Right cardiac atrium (tissue), 5 donors: ENCODE measurements at places on chromosomes 3 and 15. TPM values are rescaled to one million over a fixed set of nuclear protein-coding genes. Genes with fewer than 3 reads are reported as not detected.
A peak's percentile ranks its signal among the peaks of the same experiment; 100 is the strongest.

The CYP8B1 gene
- total RNA-seq = not detected

- no peak for DNase-seq
Measured at GRCh38 chr3:70849911-70850699, 537.7 kb upstream of the MDFIC2 start.

GRCh38 chr3:426072-426471 is 229.5 kb downstream of the CHL1 start:
- DNase-seq = no peak

DNA sequence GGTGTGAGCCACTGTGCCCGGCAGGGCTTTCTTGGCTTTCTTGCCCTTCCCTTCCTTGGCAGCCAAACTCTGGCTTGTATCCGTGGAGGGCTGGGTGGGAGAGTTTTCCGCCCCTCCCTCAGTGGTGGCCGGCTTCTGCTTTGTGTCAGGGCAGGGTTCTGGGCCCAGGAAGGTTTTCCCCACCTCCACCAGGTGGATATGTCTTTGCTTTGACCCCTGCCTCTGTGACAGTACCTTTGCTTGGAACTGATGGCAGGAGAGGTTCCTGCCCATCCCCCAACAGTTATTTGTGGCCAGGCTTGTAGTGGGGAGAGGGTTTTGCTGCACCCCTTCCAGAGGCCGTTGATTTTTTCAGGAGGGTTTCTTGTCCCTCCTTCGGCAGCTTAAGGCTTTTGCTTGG is 24.3 kb downstream of the CSPG5 start:
- no peak for DNase-seq

DNA sequence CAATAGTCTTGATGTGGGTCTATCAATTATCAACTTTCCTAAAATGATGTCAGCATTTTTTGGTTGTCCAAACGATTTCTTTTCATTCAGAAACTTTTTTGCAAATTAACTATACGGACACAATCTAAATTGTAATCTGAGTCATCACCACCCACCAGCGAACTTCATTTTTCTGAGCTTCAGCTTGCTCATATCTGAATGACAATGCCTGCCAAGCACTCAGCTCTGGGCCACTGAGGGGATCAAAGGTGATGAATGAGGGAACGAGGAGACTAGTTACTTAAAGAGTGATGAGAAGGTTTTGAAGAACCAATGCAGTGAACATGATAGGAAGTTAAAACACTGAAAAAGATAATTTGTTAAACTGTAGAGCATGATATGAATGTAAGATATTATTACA is 14.9 kb upstream of the TBC1D23 start:
- no peak for DNase-seq

- DNase-seq = no peak
Measured at GRCh38 chr15:66030650-66031049, 161.4 kb downstream of the RAB11A start.

The GOLGA6D gene
- total RNA-seq = not detected

- no peak for DNase-seq
Measured at GRCh38 chr15:40853241-40853890, 9.5 kb downstream of the SPINT1 start.

DNA sequence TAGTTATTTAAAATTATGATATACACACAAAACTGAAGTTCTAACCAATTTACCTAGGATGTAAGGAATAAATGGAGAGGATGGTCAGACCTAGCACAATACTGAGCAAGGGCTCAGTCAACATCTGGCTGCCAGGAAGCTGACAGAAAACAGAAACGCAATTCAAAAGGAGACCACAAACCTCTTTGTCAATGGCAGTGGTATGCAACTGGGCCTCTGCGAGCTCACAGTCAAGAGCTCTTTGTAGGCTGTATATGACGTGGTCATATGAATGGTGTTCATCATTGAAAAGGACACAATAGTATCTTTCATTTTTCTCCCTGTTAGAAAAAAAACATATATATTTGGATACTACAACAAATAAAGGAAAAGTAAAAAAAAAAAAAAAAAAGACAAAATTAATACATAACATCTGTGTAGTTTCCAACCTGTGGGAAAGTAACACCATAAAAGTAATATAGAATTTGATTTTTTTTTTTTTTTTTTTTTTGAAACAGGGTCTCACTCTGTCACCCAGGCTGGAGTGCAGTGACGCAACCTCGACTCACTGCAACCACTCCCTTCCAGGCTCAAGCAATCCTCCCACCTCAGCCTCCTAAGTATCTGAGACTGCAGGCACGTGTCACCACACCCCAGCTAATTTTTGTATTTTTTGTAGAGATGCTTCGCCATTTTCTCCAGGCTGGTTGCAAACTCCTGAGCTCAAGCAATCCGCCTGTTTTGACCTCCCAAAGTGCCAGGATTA is 37.9 kb downstream of the UBR1 start:
- no peak for DNase-seq

The CCDC71 gene
- 13.9 TPM for total RNA-seq

- DNase-seq = no peak
Measured at GRCh38 chr3:7683426-7683825, 818.2 kb upstream of the LMCD1 start.

DNA sequence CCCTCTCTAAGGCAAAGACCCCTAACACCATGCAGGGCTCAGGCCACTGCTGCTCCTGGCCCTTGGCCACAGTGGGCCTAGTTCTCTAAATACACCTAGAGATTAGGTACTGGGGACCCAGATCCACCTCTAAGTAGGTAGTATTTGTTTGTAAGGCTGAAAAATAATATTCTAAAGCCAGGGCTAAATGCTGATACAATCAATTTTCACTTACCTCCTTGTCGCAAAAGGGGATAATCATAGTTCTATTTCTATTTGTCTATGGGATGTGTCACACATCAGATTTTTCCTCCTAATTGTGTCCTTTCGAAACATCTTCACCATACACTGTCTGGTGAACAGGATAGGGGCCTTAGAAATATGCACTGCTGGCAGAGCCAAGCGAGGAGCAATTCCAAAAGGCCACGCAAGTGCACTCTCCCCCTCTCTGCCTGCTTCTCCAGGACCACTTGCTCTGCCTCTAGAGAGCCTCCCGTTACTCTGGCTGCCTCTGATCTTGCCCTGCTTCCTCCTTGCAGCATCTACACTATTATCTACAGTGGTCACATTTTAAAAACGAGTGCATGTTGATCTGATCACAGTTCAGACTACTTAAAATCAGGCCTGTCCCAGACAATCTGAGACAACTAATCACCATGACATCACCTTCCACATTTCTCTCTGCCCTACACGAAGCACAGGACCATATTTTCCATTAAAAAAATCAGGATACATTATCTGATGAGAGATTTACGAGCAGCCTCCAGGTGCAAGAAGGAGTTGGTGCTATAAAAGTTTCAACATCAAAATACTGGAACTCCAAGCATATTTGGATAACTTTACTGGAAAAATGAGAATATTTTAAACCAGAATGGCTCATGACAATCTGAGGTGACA is 115.4 kb downstream of the MYLK start:
- DNase-seq = no peak

GRCh38 chr3:69005791-69006482 is 7.5 kb downstream of the EOGT start:
- DNase-seq = no peak

- DNase-seq = no peak
Measured at GRCh38 chr15:71138473-71138872, 23.2 kb downstream of the THSD4 start.

The CPN2 gene
- not detected for total RNA-seq

DNA sequence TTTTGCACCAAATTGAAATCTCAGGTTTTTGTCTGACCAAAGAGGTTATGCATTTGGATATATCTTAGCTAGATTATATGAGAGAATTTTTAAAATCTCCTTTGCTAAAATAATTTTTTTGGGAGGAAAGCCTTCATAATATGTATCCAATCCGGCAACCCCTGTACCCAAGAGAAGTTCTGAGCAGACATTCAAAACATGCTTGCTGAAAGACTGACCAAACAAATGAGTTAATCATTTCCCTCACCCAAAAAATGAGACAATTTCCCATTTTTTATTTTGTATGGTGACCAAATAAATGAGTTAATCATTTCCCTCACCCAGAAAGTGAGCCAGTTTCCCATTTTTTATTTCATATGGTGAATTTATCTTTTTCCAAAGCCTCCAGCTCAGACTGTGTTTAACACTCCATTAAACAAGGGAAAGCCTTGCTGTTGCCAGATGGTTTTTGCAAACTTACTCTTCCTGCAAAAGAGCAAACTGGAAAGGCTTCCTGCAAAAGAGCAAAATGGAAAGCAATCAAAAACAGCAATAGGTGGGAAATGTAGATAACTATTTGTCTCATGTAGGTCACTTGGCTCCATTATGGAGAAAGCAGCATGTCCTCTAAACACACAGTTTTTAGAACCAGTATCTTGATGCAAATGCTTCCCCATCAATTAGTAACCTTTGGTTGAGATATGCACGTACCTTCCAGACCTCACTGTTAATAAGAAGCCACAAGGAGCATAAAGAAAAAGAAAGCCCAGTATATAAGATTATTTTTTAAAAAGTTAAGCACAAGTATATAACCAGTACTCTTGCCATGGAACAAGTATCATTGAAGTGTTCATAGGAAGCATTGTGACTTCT is 78.4 kb upstream of the OSTN start:
- DNase-seq = no peak

- no peak for DNase-seq
Measured at GRCh38 chr15:80940851-80941250, 48.8 kb downstream of the MESD start.

DNA sequence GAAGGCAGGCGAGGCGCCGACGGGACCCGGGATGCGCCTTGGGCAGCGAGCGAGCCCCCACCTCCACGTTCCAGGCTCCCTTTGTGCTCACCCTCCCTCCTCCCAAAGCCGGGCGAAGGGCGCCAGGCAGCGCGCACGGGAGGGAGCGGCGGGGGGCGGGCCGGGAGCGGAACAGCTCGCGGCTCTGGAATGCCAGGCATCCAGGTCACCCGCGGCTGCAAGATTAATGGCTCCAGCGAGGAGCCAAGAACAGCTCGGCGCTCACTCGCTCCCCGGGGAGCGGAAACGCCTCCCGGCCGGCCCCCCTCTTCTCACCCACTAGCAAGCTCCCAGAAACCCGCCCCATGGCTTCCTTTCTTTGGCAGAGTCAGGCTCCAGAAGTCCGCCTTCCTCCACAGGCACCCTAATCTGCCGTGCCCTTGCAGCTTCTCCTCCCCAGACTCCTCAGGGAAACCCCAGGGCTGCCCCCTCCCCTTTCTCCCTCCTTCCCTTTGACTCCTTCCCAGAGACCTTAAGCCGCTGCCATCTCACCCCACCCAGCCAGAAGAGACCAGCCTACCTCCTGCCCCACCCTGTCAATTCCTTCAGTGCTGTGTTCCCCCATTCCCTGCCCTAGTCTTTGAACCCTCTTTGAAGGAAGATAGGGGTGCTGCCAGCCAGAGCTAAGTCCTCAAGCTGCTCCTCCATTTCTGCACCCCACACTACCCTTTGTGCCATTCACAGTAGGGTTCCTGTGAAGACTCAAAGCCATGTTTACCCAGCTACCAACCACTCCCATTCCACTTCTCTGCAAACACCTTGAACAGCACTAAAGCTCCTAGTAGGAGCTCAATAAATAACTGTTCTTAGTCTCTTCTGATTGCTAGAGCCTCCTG is 9.9 kb downstream of the AMOTL2 start:
- peak; percentile 98 for DNase-seq

The RASSF1 gene
- 15.6 TPM for total RNA-seq

The SLC15A2 gene
- 8.5 TPM for total RNA-seq

GRCh38 chr3:46370839-46371518 is at the start of gene CCR5:
TSS of gene CCR5 (plus strand) at chr3:46370946. CDS start at chr3:46372903, 1,957 bp downstream.
- DNase-seq = no peak

The VIPR1 gene
- total RNA-seq = 12.8 TPM

DNA sequence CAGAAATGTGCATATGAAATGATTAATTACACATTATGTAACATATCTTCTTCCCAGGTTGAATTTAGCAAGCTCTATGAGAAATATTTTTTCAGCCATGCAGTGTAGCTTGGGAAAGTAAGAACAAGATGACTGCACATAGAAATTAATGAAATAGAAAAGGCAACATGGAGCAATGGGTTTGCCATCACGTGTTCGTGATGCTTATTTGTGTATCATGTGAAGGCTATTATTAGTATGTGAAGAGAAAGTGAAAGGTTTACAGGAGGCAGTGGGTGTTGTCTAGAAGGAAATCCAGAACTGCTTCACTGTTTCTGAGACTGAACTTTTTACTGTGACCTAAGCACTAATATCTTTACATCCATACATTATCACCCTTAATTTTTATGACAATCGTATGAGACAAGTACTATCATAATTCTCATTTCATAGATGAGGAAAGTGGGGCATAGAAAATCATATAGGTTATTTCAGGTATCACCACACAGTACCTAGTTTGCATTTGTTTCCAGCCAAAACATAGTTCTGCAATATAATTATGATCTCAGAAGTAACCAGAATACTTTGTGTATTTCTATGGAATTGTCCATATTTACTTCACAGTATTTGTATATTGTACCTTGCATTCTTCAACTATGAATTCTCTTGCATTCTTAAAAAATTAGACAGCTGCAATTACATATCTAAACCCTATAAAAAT is 14.9 kb downstream of the SERPINI1 start:
- no peak for DNase-seq

- DNase-seq = peak; percentile 35
Measured at GRCh38 chr3:57017459-57017845, 43.0 kb upstream of the SPATA12 start.

DNA sequence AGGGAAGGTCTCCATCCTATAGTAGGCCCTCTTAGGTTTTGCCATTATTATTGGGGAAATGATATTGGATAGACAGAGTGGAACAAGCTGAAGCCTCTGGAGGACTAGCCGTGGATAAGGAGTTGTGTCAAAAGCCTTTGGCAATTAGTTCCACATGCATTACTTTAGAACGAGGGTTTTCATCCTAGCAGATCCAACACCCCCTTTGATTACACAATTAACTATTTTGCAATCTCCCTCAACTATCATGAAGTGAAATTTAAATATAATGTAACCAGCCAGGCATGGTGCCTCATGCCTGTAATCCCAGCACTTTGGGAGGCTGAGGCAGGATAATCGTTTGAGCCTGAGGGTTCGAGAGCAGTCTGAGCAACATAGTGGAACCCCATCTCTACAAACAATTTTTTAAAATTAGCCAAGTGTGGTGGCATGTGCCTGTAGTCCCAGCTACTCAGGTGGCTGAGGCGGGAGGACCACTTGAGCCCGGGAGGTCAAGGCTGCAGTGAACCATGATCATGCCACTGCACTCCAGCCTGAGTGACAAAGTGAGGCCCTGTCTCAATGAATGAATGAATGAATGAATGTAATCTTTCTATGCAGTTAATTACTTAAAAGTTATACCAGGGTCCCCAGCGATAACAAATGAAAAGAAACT is 56.8 kb downstream of the PXYLP1 start:
- no peak for DNase-seq

The RASL12 gene
- 88.0 TPM for total RNA-seq

The KNSTRN gene
- 10.0 TPM for total RNA-seq
